Vagina (tissue), 2 donors: ENCODE measurements at places on chromosomes 5 and 9. TPM values are rescaled to one million over a fixed set of nuclear protein-coding genes. Genes with fewer than 3 reads are reported as not detected.

TEX48 gene
- not detected for total RNA-seq

SGTB gene
- total RNA-seq = 6.4 TPM

ZNF879 gene
- total RNA-seq = 5.9 TPM

INSL6 gene
- not detected for total RNA-seq

BAAT gene
- not detected for total RNA-seq

QSOX2 gene
- total RNA-seq = 6.1 TPM

PCDHA12 gene
- 0.25 TPM for total RNA-seq

- no peaks in the 10 kb centered on the region for H3K4me1 ChIP-seq
- H3K4me3 ChIP-seq = no peak overlapping the region
- H3K27me3 ChIP-seq = no peaks in the 10 kb centered on the region
- DNase-seq = no peak
- no peak overlapping the region for H3K27ac ChIP-seq
- no peaks in the 10 kb centered on the region for H3K36me3 ChIP-seq
Measured at GRCh38 chr9:18274693-18275092, 199.3 kb upstream of the ADAMTSL1 start.

DNA sequence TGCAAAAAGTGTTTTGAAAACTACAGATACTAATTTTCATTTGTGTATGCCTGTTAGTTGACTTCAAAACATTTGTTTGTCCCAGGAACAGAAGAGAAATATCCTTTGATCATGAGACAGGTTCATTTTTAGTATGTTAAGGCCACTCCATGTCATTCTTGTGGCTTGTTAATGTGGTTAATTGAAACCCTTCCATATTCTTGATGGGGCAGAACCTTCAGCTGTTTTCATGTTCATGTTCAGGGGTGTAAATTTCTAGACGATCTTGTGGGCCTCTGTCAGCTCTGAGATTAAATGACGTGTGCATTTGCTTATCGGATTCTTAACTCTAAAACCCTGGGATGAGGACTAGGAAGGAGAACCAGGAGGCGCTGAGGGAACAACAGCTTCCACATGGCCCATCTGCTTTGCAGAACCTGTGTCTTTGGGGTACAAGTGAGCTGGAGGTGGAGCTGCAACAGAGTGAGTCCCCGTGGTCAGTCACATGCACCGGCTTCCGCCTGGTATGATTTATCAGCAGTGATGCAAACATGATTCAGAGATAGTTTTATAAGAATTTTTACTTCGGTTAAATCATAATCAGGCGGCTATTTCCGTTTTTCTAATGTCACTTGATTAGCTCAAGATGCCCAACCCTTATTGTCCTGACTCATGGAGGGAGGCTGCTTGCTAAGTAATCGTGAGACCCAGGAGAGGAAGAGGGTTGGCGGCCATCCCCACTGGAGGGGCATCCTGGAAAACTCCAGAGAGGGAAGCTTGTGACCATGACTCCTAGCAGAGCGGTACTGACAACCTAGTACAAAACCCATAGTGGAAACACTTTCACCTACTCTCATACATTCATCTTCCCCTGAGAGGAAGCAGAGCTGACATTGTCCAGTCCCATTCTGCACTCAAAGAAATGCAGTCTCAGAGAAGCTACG is 138.4 kb downstream of the C9orf152 start:
- H3K27me3 ChIP-seq = no peaks in the 10 kb centered on the region
- peaks cover 7% of the 10 kb centered on the region for H3K4me1 ChIP-seq
- H3K4me3 ChIP-seq = no peak overlapping the region
- peak overlapping the region; percentile 22 for H3K27ac ChIP-seq

GRCh38 chr5:1936413-1936812 is 53.7 kb upstream of the IRX4 start:
- H3K36me3 ChIP-seq = no peaks in the 10 kb centered on the region
- no peaks in the 10 kb centered on the region for H3K27me3 ChIP-seq
- peaks cover 8% of the 10 kb centered on the region for H3K4me1 ChIP-seq
- H3K27ac ChIP-seq = no peak overlapping the region
- no peak overlapping the region for H3K4me3 ChIP-seq
- DNase-seq = no peak

DNA sequence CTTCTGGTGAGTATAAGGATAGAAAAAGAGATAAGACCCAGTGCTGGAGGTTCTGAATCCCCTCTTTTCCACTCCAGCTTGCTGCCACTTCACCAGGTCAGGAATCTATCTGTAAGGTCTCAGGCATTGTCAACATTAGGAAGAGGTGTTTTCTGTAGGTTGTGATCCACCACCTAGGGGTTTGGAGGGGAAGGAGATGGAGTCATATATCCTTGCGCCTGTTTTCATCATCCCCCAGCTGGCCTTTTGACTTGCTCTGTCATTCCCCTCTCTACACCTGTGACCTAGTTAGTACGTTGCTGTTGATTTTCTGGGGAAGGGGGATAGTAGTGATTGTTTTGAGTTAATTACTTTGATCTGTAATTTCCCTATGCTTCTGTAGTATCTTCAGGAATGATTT is 20.5 kb downstream of the SPINK5 start:
- no peak overlapping the region for H3K4me3 ChIP-seq
- no peaks in the 10 kb centered on the region for H3K36me3 ChIP-seq
- no peaks in the 10 kb centered on the region for H3K4me1 ChIP-seq
- no peak for DNase-seq

- no peaks in the 10 kb centered on the region for H3K36me3 ChIP-seq
- no peak overlapping the region for H3K27ac ChIP-seq
- H3K4me1 ChIP-seq = no peaks in the 10 kb centered on the region
- H3K4me3 ChIP-seq = no peak overlapping the region
- no peaks in the 10 kb centered on the region for H3K27me3 ChIP-seq
Measured at GRCh38 chr9:127707766-127708165, 978 bp downstream of the CFAP157 start.

GRCh38 chr5:159669559-159669958 is 246.7 kb upstream of the ADRA1B start:
- H3K27ac ChIP-seq = no peak overlapping the region
- no peaks in the 10 kb centered on the region for H3K4me1 ChIP-seq
- no peak overlapping the region for H3K4me3 ChIP-seq
- H3K36me3 ChIP-seq = no peaks in the 10 kb centered on the region
- no peak for DNase-seq

DNA sequence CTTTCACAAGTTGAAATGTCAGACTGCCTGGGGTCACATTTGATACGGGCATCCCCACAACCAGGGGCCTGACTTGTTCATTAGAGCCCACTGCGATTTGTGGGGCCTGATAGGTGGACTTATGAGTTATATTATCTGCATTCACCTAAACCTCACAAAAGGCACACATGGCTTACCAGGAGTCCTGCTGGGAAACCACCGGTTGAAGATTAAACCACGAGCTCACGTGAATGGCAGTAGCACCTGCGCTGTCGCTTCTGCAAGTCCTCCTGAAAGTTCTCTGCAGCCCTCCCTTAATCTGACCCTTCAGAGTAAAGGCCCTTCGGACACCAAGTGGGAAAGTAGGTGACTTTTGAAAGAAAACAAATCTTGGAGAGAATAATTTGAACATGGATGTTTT is 68.9 kb downstream of the PPIC start:
- no peak overlapping the region for H3K4me3 ChIP-seq
- H3K4me1 ChIP-seq = no peaks in the 10 kb centered on the region
- no peaks in the 10 kb centered on the region for H3K36me3 ChIP-seq
- DNase-seq = no peak

DNA sequence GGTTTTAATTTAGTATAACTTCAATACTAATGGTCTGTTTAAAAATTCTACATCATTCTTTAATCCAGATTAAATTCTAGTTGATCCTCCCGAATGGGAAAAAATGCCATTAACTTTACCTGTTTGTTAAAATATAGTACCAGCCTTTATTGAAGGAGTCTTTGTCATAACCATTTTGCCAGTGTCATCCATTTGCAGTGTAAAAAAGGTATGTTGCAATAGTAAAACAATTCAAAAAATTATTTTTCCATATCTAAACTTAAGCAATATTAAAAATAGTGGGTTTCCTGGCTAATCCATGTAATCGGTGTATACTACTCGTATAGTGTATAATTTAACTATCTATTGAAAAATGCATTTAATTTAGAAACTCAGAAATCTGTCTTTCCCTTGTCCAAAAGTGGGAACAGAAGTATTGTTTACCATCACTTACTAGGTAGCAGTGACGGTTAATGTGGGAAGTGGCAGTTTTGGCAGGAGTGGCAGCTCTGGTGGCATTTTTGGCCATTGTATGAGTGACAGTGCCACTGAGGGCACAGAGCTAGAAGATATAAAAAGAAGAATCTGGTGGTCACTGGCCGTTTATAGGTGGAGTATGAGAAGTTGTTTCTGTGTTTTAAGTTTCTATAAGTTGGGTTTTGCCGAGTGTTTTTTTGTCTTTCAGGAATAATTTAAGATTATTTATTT is 1.9 kb downstream of the AP3S1 start:
- peak overlapping the region; percentile 86 for H3K4me3 ChIP-seq
- no peaks in the 10 kb centered on the region for H3K27me3 ChIP-seq
- peaks cover 58% of the 10 kb centered on the region for H3K4me1 ChIP-seq
- H3K36me3 ChIP-seq = no peaks in the 10 kb centered on the region

DNA sequence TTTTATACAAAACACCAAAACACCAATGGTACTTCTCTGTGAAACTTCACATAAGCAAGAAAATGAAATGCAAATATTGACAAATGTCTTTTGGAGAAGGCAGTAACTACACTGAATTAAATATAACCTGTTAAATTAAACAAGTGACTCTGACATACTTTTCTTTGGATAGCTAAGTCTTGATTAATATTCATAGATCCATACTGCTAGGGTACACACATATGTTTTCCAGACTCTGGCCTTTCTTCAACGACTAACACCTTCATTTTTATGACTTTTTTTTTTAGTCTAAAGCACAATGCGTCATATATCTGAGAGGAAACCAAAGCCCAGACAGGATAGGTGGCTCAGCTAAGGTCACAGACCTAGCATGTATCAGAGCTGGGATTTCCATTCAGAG is 263.7 kb downstream of the TENT4A start:
- H3K4me3 ChIP-seq = no peak overlapping the region
- no peak overlapping the region for H3K27ac ChIP-seq
- no peak for DNase-seq
- no peaks in the 10 kb centered on the region for H3K36me3 ChIP-seq

- no peaks in the 10 kb centered on the region for H3K27me3 ChIP-seq
- no peaks in the 10 kb centered on the region for H3K36me3 ChIP-seq
- H3K27ac ChIP-seq = no peak overlapping the region
- H3K4me3 ChIP-seq = no peak overlapping the region
- no peak for DNase-seq
Measured at GRCh38 chr9:20352591-20352990, 269.7 kb downstream of the MLLT3 start.

GRCh38 chr5:154309805-154310204 is 119.3 kb downstream of the GALNT10 start:
- no peaks in the 10 kb centered on the region for H3K36me3 ChIP-seq
- no peaks in the 10 kb centered on the region for H3K27me3 ChIP-seq
- H3K4me3 ChIP-seq = no peak overlapping the region
- H3K4me1 ChIP-seq = no peaks in the 10 kb centered on the region

- H3K27ac ChIP-seq = no peak overlapping the region
- H3K27me3 ChIP-seq = no peaks in the 10 kb centered on the region
- no peak for DNase-seq
- no peaks in the 10 kb centered on the region for H3K4me1 ChIP-seq
- H3K36me3 ChIP-seq = no peaks in the 10 kb centered on the region
Measured at GRCh38 chr5:37400501-37400900, 21.4 kb downstream of the WDR70 start.

DNA sequence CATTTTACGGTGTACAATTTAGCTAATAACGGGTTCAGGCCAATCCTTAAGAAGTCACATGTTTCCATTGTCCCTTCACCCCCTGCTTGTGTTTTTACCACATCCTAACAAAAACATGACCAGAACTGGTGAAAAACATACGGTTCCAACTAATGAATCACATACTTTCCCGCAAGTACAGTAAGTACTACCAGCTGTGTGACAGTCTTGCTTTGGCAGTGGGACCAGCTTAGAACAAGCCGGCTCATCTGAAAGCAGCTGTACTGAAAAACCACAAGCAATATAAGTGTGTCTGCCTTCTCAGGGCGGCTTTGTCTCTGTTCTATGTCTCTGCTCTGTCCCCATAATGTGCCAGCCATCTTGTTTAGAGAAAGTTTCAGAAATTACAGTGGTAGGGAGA is 242.5 kb downstream of the BNC2 start:
- H3K36me3 ChIP-seq = no peaks in the 10 kb centered on the region
- no peak overlapping the region for H3K4me3 ChIP-seq
- H3K27ac ChIP-seq = no peak overlapping the region

- no peaks in the 10 kb centered on the region for H3K27me3 ChIP-seq
- no peak for DNase-seq
- peak overlapping the region; percentile 80 for H3K4me3 ChIP-seq
- no peaks in the 10 kb centered on the region for H3K36me3 ChIP-seq
- peak overlapping the region; percentile 79 for H3K27ac ChIP-seq
- H3K4me1 ChIP-seq = peaks cover 9% of the 10 kb centered on the region
Measured at GRCh38 chr9:105694848-105695581, 674 bp downstream of the TMEM38B start.

GRCh38 chr9:25678846-25679360 is 659 bp upstream of the TUSC1 start:
- H3K27ac ChIP-seq = peak overlapping the region; percentile 95
- H3K4me1 ChIP-seq = peaks cover 30% of the 10 kb centered on the region
- H3K36me3 ChIP-seq = no peaks in the 10 kb centered on the region
- peak overlapping the region; percentile 91 for H3K4me3 ChIP-seq

- no peaks in the 10 kb centered on the region for H3K4me1 ChIP-seq
- H3K4me3 ChIP-seq = no peak overlapping the region
- DNase-seq = no peak
- H3K36me3 ChIP-seq = no peaks in the 10 kb centered on the region
- no peaks in the 10 kb centered on the region for H3K27me3 ChIP-seq
- H3K27ac ChIP-seq = no peak overlapping the region
Measured at GRCh38 chr9:89905606-89906338, 301.0 kb downstream of the GADD45G start.

- H3K27me3 ChIP-seq = no peaks in the 10 kb centered on the region
- no peaks in the 10 kb centered on the region for H3K36me3 ChIP-seq
- DNase-seq = no peak
- H3K27ac ChIP-seq = no peak overlapping the region
- H3K4me1 ChIP-seq = no peaks in the 10 kb centered on the region
- H3K4me3 ChIP-seq = no peak overlapping the region
Measured at GRCh38 chr5:1030801-1031271, 22.2 kb downstream of the NKD2 start.

- H3K27ac ChIP-seq = peak overlapping the region; percentile 63
- H3K27me3 ChIP-seq = no peaks in the 10 kb centered on the region
- no peaks in the 10 kb centered on the region for H3K36me3 ChIP-seq
- no peak for DNase-seq
- H3K4me3 ChIP-seq = no peak overlapping the region
Measured at GRCh38 chr5:157541447-157542118, 34.0 kb downstream of the ADAM19 start.

DNA sequence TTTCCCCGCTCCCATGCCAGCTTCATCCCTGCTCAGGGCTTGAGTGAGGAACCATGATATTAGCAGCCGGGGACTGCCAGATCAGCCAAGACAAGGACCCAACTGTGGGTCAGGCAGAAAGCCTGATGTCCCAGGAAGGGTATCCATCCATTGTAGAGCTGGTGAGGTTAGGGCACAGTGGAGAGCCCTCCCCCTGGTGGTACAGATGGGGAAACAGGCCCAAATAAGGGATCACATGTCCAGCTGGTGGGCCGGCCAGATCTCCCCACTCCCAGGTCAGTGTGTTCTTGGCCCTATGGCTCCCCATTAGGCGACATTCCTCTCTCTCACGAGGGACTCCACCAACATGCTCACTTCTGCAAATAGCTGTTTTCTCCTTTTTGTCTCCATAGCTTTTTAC is 9.0 kb downstream of the CDX1 start:
- DNase-seq = no peak
- H3K4me3 ChIP-seq = no peak overlapping the region
- no peaks in the 10 kb centered on the region for H3K27me3 ChIP-seq
- H3K27ac ChIP-seq = peak overlapping the region; percentile 90
- no peaks in the 10 kb centered on the region for H3K36me3 ChIP-seq
